ENCODE measurements at places on chromosomes 6 and 20.

DNA sequence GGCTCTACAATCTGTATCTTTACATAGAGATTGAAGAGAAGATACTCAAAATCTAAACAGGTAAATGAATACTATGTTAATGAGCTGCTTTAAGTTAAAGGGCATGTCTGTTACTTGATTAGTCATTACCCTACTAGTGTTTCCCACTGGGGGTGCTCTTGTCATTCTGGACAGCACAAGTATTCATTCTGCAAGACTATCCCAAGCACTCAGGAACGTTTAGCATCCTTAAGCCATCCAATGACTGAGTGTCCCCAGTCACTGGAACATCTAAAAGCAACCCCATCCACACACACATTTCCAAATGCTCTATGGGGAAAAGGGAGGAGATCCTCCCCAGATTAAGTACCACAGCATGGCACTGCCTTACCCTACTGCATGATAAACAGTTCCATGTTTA lies 25.7 kb downstream of the EZR start:
- DNase-seq: no peak

DNA sequence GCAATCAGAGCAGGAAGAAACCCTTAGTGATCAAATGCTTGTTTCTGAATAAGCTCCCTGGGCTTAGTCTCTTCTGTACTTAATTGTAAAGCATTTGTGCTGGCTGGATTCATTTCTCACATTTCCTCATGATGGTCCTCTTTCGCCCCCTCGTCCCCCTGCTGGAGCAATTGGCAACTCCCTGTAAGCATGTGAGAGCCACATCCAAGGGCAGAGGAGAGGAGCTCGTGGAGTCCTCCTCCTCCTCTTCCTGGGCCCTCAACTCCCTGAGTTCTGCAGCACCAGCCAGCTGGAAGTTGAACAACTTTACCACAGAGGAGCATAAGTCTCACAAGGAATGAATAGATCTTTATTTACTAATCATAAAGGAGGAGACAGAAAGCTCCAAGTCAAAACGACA lies 12.6 kb downstream of the ANKEF1 start:
- no peak for DNase-seq

- DNase-seq: peak; percentile 27
These were observed 21.6 kb downstream of the NAPB start for GRCh38 chr20:23399568-23400241.

DNA sequence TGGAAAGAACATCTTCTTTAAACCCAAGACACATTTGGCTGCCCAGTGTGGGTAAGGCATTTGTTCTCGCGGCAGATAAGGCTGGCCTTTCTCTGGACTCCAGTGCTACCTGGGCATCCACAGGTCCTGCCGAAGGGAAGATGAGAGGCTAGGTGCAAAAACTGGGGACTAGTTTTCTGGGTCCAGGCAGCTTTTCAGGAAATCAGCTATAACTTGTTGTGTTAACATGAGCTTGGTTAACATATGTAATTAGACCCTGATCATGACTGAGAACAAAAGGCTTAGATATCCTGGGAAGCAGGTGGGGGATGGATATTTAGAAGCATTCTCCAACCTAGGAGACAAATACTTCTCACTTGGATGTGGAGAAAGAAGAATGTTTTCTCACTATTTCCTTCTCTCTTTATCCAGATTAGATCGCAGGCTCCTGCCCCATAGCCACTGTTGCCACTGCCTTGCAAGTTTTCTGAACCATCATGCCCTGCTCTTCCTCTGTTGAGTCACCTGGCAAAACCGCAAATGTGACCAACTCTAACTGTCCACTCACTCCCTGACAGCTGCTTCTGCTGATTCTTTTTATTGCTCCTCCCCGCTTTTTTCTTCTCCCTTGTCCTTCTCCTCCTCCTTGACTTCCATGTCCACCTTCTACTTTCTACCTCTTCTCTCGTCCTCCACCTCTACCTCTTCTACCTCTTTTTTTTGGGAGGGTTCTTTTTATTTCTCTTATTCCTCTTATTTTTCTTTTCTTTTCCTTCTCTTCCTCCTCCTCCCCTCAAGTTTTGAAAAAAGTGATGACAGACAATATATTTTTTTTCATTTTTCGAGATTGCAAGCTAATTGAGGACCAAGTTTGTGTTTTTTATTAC lies 258.1 kb downstream of the UTRN start:
- DNase-seq: peak; percentile 32

DNA sequence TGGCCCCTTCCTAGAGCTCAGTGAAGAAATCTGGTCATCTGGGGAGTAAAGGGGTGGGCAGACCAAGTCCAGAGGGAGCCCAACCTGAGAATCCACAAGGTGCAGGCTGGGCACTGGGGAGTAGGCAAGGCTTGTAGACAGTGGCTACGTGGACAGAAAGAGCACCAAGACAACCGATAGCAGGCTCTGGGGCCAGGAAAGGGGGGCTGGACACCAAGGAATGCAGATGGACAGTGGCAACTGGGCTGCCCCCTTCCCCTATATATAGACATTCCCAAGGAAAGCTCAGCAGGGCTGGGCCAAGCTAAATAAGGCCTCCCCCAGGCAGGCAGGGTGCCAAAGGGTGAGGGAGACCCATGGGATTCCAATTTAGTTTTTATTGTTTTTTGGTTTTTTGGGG lies 1.5 kb upstream of the TNNC2 start:
- no peak for DNase-seq

GRCh38 chr6:149473080-149474052 lies 11.4 kb downstream of the ZC3H12D start:
- DNase-seq: no peak

DNA sequence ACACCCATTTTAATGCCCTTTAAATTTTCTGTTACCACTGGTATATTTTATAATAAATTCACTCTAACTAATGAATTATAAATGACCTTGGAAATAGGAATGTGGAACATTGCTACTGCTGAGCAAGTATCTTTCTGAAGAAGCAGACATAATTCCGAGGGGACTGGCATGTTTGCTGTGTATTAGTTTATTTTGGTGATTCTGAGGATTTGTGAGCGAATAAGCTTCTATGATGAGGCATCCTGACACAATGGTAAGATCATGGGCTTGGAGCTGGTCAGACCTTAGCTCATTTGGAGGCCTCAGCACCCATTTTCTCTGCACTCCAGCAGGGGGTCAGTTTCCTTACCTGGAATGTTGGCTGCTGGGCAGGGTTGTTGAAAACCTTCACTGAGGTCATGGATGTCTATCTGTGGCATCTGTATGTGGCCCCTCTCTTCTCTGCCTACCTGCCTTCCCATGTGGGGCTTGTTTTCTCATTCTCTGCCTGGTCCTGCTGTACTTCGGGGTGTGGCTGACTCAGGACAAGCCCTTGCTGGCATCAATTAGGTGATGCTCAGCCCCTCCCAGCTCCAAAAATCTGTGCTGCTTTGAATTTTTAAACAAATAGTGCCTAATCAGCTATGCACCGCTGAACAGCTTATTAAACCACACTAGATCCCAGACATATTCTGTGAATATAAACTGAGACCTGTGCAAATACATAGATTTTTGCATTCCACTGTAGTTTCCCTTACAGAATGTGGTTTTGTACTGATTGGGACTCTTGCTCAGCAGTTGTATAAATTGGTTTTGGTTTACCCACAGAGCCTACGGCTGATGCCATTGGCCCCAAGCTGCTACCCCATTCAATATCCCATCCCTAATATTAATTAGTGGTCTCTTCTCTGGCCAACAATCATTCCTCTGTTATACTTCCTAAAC lies 10.7 kb downstream of the ARID1B start:
- DNase-seq: no peak

DNA sequence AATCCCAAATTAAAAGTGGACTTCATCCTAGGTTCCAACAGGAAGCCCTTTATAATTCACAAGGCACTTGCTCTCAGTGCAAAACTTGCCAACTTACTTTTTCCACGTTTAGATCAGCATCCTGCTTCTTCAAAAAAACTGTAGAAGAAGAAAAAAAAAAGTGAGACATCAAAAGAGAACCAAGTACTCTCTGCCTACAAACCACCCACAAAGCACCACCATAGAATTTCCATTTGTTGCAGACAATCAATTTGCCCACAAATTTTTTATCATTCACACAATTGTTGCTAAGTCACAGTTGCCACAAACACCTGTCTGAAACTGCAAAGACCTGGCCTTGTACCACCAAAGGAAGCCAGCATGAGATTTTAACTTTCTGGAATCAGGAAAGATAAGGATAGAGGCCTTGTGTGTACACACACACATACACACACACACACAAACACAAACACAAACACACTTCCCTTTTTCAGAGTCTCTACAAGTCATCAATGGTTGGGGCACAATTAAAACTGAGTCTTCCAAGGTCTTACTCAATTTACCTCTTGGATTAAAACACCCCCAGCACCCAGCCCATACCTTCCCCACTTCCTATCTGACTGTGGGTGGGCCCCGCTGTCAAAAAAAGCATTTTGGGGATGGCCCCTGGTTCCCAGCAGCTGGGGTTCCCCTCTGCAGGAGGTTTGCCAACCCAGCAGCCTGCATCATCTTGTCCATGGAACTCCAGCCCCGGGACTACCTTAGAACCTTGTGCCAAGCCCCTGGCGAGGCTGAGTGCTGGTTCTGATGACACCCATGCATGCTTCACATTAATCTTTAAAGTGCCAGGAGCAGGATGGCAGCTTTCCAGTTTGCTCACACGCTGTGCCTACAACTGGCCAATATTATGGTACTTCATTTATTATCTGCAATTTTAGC lies 26.5 kb downstream of the FYN start:
- DNase-seq: peak; percentile 62

DNA sequence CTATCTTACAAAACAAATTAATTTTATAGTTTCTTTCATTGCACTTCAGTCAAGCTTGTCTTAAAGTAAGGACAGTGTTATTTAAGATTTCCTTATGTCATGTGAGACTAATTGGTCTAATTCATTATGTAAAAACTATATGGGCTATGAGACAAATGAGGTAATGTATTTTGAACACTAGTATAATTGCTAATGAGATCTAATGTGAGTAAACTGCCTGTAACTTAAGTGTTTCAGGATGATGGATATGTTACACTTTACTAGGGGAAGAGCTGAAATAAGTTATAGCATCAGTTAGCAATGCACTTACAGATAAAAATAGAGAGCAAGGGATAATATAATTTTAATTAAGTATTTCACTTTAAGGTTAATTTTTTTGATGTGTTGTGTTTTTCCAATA lies 386.3 kb upstream of the MAP3K7 start:
- no peak for DNase-seq

DNA sequence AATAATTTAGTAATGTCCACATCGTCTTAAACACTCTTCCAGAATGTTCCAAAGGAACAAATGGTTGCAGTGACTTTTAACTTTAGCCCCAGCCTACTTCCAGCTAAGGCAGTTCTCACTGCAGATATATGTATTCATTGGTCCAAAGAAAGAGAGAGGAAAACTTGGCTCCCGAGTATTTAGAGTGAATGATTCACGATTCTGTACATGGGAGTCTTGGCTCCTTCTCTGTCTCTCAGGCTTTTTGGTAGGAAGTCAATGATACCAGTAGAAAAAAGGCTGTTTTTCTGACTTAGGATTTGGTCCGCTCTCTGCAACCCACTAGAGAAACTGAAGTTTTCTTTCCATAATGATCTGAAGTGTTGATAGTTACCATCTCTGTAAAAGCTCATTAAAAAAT lies 38.6 kb downstream of the E2F3 start:
- DNase-seq: no peak

DNA sequence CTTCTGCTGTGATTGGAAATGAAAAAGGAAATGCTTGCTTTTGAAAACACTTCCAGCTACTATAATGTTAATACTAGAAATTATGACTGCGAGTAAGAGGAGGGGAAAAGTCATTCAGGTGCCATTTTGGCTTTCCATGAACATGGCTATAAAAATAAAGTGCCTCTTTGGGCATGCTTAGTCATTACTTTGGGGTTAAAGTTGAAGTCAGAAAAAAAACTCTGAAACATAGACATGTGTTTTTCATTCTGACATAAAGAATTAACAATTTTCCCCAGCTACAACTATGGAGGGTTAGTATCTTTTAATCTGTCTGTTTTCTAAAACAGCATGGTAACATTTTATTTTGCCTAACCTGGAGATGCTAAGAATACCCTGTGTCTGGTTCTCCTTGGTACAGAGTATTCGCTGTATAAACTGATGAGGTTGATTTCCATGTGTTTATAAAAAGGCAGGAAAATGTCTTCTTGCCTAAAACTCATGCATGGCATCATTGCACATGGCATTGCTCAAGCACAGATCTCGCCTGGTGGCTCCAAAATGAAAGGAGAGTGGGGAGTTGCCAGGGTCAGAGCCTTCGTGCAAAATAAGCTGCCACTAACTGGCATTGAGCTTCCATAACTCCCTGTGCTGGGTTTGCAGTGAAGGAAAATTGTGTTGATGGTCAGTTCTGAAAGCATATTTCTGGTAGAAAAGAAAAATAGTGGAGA lies 188.9 kb downstream of the KCNQ5 start:
- DNase-seq: no peak

DNA sequence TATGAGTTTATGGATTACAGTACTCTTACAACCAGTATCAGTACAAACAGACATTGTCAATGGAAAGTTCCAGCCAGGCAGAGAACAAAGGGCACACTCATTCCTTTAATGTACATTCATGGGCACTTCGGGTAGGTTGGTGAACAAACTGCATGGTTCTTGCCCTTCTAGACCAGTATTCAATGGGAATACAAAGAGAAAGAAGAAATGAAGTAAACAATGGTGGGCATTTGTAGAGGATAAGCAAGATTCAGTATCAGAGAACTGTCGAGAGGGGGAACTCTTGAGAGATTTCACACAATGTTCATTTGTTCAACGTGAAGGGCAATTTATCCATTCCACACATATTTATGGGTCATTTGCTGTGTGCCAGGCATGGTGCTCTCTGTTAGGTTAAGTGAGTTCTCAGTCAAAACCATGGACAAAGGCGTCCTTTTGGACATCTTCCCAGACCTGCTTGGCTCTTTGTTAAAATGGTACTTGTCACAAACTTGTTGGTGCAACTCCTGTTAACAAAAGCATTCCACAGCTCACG lies 714.8 kb downstream of the DHX35 start:
- no peak for DNase-seq

DNA sequence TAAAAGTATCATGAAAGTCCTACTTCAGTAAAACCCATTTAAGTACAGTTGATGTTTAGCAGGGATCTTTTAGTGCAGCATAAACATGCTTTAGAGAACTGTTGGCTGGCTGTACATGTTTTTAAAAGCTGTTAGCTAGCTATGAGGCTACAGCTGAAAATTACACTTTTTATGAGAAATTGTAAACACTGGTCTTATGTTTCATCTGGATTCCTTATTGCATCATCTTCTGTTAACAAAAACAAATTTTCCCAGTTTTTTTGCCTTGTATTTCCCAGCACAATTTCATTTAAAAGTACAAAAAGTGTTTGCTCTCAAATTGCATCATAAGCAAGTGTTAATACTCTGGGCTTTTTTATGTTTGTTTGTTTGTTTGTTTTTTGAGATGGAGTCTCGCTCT lies 18.3 kb upstream of the HLA-E start:
- no peak for DNase-seq

DNA sequence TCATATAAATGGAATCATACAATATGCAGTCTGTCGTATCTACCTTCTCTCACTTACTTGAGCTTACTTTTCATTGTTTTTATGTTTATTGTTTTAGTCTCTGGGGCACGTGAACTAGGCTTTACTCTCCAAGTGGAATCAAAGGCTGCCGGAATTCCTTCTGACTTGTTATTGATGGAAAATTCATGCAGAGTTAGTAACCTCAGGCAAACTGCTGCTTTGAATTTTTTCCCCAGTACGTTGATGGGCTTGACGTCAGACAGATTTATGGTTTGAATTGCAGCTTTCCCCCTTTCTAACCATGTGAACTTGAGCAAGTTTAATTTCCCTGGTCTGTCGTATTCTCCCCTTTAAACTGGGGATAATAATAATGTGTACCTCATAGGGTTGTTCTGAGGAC lies 68.6 kb downstream of the ZDHHC14 start:
- no peak for DNase-seq

GRCh38 chr6:107083047-107083768 lies 32.1 kb downstream of the BEND3 start:
- DNase-seq: peak; percentile 17

GRCh38 chr20:51418137-51418529 lies 124.4 kb downstream of the NFATC2 start:
- DNase-seq: no peak

All from activated CD4-positive, alpha-beta memory T cell treated with anti-CD3 and anti-CD28 coated beads for 36 hours (primary cell).